Naive B cell (primary cell): ENCODE measurements at places on chromosomes 4 and X. TPM values are rescaled to one million over a fixed set of nuclear protein-coding genes. Genes with fewer than 3 reads are reported as not detected.
A peak's percentile ranks its signal among the peaks of the same experiment; 100 is the strongest.

Gene OFD1
- polyA plus RNA-seq, result 55.9 TPM

Gene MFAP3L
- polyA plus RNA-seq, result 0.53 TPM

Gene MAGEA2B
- polyA plus RNA-seq, result not detected

Gene KDR
- polyA plus RNA-seq, result not detected

Gene MAGEA6
- polyA plus RNA-seq, result not detected

Gene ABLIM2
- 1.6 TPM for polyA plus RNA-seq

Gene PTPN13
- not detected for polyA plus RNA-seq

Gene DSPP
- polyA plus RNA-seq, result not detected

Gene EDNRA
- polyA plus RNA-seq, result not detected

Gene CNGA1
- not detected for polyA plus RNA-seq

Gene ZNF732
- not detected for polyA plus RNA-seq

Gene TMEM156
- polyA plus RNA-seq, result 150 TPM

Gene BMPR1B
- not detected for polyA plus RNA-seq

- H3K27ac ChIP-seq, result no peak overlapping the region
- DNase-seq, result no peak
- H3K4me1 ChIP-seq, result no peaks in the 10 kb centered on the region
- peaks cover 14% of the 10 kb centered on the region for H3K27me3 ChIP-seq
- no peaks in the 10 kb centered on the region for H3K36me3 ChIP-seq
- no peak overlapping the region for H3K4me3 ChIP-seq
Measured at GRCh38 chr4:74475946-74476345, 31.0 kb downstream of the AREG start.

GRCh38 chr4:84825701-84826341 is 140.7 kb downstream of the WDFY3 start:
- H3K27ac ChIP-seq, result no peak overlapping the region
- DNase-seq, result no peak
- H3K36me3 ChIP-seq, result no peaks in the 10 kb centered on the region
- H3K4me1 ChIP-seq, result no peaks in the 10 kb centered on the region
- no peak overlapping the region for H3K4me3 ChIP-seq

GRCh38 chr4:169870507-169870906 is 112.8 kb upstream of the HPF1 start:
- H3K4me1 ChIP-seq, result no peaks in the 10 kb centered on the region
- H3K27me3 ChIP-seq, result peaks cover 8% of the 10 kb centered on the region
- DNase-seq, result no peak
- no peaks in the 10 kb centered on the region for H3K36me3 ChIP-seq
- no peak overlapping the region for H3K27ac ChIP-seq
- no peak overlapping the region for H3K4me3 ChIP-seq

DNA sequence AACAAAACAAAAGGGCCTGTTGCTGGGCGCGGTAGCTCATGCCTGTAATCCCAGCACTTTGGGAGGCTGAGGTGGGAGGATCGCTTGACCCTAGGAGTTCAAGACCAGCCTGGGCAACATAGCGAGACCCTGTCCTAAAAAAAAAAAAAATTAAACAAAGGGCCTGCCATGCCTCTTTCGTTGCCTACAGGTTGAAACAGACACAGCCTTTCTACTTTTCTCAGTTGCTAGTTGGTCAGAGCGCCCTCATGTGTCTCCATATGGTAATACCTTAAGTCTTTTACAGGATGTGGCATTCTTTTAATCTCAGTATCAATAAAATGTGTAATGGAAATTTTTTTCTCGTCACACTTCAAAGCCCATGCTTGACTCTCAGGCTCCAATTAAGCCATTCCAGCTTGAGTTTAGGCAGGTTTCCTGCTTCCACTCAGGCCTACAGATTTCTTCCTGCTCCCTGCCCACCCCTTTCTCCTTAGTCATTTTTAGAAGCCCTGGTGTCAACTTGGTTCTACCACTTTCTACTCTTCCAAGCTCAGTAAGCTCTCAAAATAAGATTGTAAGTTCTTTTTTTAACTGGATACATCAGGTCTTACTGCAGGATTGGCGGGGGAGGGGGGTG is 4.6 kb upstream of the SOWAHD start:
- DNase-seq, result peak; percentile 45
- peak overlapping the region; percentile 49 for H3K4me3 ChIP-seq
- peaks cover 32% of the 10 kb centered on the region for H3K4me1 ChIP-seq
- H3K36me3 ChIP-seq, result no peaks in the 10 kb centered on the region
- H3K27me3 ChIP-seq, result peaks cover 11% of the 10 kb centered on the region

DNA sequence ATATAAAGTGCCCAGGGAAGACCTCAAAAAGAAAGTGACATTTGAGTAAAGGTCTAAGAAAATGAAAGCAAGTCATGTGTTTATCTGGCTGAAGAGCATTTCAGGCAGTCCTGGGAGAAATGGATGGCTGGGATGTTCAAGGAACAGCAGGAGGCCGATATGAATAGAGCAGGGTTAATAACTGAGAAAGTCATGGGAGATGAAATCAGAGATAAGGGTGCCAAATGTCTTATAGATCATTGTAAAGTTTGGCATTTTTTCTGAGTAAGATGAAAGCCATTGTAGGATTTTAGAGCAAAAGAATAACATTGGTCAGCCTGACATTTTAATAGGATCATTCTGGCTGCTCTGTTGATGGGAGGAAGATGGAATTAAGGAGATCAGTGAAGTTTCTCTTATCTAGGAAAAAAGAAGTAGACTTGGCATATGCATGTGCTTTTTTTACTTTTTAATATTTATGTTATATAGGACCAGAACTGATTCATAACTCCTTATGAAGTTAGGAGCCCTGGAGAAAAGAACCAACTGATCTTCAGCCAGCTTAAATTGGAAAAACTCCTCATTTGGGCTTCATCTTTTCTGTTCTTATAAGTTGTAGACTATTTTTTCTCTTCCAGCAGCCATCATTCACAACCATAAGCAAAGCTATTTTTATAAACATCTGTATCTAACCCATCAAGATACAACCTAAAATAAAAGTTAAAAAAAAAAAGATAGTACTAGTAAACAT is 18.6 kb downstream of the AIMP1 start:
- DNase-seq, result no peak
- H3K36me3 ChIP-seq, result peaks cover 36% of the 10 kb centered on the region
- no peaks in the 10 kb centered on the region for H3K27me3 ChIP-seq
- no peak overlapping the region for H3K27ac ChIP-seq
- peaks cover 5% of the 10 kb centered on the region for H3K4me1 ChIP-seq

GRCh38 chr4:107578321-107578720 is 141.7 kb downstream of the PAPSS1 start:
- H3K27me3 ChIP-seq, result no peaks in the 10 kb centered on the region
- DNase-seq, result no peak
- no peaks in the 10 kb centered on the region for H3K4me1 ChIP-seq
- H3K36me3 ChIP-seq, result no peaks in the 10 kb centered on the region

GRCh38 chr4:61004651-61005170 is 195.4 kb upstream of the ADGRL3 start:
- no peak for DNase-seq
- H3K4me3 ChIP-seq, result no peak overlapping the region
- no peaks in the 10 kb centered on the region for H3K36me3 ChIP-seq
- H3K27ac ChIP-seq, result no peak overlapping the region
- H3K27me3 ChIP-seq, result no peaks in the 10 kb centered on the region

- H3K36me3 ChIP-seq, result peaks cover 28% of the 10 kb centered on the region
- H3K27me3 ChIP-seq, result no peaks in the 10 kb centered on the region
- H3K4me1 ChIP-seq, result peaks cover 5% of the 10 kb centered on the region
- no peak overlapping the region for H3K4me3 ChIP-seq
- H3K27ac ChIP-seq, result no peak overlapping the region
Measured at GRCh38 chrX:81336455-81337152, 134.7 kb downstream of the SH3BGRL start.

DNA sequence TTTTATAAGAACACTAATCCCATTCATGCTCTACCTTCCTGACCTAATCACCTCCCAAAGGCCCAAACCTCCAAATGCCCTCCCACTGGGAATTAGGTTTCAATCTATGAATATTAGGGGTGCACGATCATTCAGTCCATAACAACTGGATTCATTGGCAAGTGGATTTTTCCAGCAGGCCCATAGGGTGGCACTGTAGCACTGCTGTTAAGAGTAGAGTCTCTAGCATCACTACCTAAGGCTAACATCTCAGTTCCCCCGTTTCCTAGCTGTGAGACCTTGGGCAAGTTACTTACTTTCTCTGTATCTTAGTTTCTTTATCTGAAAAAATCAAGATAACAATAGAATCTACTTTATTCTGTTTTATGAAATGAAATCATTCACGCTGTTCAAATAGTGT is 315.8 kb downstream of the STIM2 start:
- H3K27ac ChIP-seq, result no peak overlapping the region
- no peak for DNase-seq
- no peaks in the 10 kb centered on the region for H3K4me1 ChIP-seq
- H3K27me3 ChIP-seq, result peaks cover 4% of the 10 kb centered on the region

DNA sequence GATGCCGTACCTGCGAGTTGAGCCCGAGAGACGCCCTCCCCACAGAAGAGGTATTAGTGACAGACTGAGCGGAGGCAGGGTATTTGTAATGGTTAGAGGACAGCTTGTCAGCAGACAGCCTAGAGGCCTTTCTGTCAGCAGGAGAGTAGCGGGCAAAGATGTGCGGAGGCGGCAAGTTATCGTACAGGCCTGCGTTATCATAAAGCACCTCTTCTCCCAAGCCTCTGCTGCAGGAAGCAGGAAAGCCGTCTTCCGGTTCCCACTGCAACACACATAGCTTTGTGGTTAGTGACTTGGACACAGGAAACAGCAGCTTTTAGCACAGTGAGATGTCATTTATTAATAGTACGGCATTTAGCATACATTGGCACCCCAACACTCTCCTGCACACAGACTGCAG is 158.3 kb downstream of the AFAP1 start:
- no peaks in the 10 kb centered on the region for H3K36me3 ChIP-seq
- no peaks in the 10 kb centered on the region for H3K4me1 ChIP-seq
- peaks cover 34% of the 10 kb centered on the region for H3K27me3 ChIP-seq
- H3K4me3 ChIP-seq, result no peak overlapping the region
- no peak overlapping the region for H3K27ac ChIP-seq
- DNase-seq, result no peak

DNA sequence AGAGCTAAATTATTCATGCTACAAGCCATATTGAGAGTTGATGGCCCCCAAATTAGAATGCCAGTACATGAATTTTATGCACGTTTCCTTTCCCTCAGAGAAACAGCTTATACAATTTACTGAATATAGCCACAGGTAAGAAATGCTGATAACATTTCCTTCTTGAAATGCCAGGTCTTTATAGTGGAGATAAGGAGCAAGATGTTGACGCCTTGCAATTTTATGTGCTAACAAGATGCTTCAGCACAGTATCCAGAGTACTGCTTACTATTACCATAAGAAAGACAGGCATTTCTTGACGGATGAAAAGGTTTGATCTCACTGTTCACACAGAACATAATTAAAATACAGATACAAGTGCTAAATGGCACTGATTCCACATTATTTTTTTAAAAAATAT is 223.2 kb upstream of the CTSO start:
- H3K4me3 ChIP-seq, result no peak overlapping the region
- H3K27me3 ChIP-seq, result no peaks in the 10 kb centered on the region

GRCh38 chr4:88104902-88105610 is 53.4 kb downstream of the ABCG2 start:
- H3K36me3 ChIP-seq, result no peaks in the 10 kb centered on the region
- no peak overlapping the region for H3K27ac ChIP-seq
- DNase-seq, result no peak
- no peaks in the 10 kb centered on the region for H3K27me3 ChIP-seq

DNA sequence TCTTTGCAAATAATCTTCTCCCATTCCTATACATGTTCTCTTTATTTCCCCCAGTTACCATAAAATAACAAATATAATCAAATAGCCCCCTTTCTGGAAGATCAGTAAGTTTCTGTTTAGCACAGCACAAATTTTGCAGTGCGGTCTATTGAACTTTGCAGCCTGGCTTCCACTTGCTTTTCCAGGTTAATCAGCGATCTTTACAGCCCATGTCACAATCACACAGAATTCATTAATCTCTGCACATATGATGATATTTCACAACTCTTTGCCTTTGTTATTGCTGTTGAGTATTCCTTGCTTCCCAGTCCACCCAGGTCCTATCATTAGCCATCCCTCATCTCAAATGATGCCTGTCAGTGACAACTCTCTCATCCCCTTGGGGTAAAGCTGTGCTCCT is 2358.0 kb downstream of the PCDH7 start:
- DNase-seq, result no peak
- H3K4me3 ChIP-seq, result no peak overlapping the region
- no peaks in the 10 kb centered on the region for H3K27me3 ChIP-seq
- H3K27ac ChIP-seq, result no peak overlapping the region
- H3K4me1 ChIP-seq, result no peaks in the 10 kb centered on the region

- DNase-seq, result no peak
- H3K27me3 ChIP-seq, result no peaks in the 10 kb centered on the region
- H3K4me3 ChIP-seq, result no peak overlapping the region
- H3K36me3 ChIP-seq, result peaks cover 14% of the 10 kb centered on the region
Measured at GRCh38 chr4:78625073-78625472, 73.5 kb downstream of the ANXA3 start.

GRCh38 chr4:16079046-16079445 is 4.8 kb downstream of the PROM1 start:
- no peak overlapping the region for H3K4me3 ChIP-seq
- no peak overlapping the region for H3K27ac ChIP-seq
- peaks cover 40% of the 10 kb centered on the region for H3K27me3 ChIP-seq
- no peak for DNase-seq
- H3K36me3 ChIP-seq, result no peaks in the 10 kb centered on the region

DNA sequence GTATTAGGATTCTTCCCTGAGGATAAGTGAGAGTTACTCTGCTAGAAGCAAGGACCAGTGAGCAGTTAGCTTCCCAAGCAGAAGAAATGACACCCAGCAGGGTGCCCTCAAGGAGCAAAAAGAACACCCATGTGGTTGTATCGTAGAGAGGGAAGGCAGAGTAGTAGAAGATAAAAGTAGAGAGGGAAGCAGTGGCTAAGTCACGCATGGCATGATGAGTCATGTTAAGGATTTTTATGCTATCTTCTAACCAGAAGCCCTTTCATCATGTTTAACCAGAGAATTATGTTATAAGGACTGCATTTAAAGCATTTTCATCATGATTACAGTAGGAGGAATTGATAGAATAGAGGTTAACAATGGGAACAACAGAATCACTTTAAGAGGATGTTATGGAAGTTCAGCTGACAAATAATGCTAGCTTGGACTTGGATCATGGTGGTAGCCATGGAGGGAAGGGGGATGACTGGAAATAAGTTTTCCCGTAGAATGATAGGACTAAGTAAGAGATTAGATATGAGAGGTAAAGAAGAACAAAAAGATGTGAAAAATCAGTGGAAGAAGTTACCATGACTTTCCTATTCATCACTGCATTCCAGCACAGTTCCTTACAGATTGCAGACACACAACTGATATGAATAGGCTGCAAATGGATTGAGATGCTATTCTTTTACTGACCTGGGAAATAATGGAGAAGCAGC is 383.5 kb upstream of the INTU start:
- no peak overlapping the region for H3K4me3 ChIP-seq
- no peak for DNase-seq
- H3K36me3 ChIP-seq, result no peaks in the 10 kb centered on the region

DNA sequence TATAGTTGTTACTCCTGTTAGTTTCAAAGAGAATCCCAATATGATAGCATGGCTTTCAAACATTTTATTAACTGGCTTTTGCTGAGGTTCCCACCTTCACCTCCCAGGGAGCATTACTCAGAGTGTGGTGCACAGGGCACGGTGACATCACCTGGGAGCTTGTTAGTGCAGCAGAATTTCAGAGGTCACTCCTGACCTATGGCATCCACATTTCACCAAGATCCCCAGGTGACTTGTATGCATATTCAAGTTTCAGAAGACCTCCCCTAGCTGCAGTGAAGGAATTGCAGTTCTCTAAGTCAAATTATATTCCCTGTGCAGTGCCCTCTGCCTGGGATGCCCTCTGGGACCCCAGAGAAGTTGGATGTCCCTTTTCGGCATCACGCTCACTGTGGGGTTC is 29.7 kb upstream of the LNX1 start:
- H3K4me3 ChIP-seq, result no peak overlapping the region
- H3K27ac ChIP-seq, result no peak overlapping the region
- H3K4me1 ChIP-seq, result no peaks in the 10 kb centered on the region
- peaks cover 6% of the 10 kb centered on the region for H3K36me3 ChIP-seq
- DNase-seq, result no peak
- H3K27me3 ChIP-seq, result peaks cover 8% of the 10 kb centered on the region
